ENCODE measurements at places on chromosomes 5 and 9. TPM values are rescaled to one million over a fixed set of nuclear protein-coding genes. Genes with fewer than 3 reads are reported as not detected.

DNA sequence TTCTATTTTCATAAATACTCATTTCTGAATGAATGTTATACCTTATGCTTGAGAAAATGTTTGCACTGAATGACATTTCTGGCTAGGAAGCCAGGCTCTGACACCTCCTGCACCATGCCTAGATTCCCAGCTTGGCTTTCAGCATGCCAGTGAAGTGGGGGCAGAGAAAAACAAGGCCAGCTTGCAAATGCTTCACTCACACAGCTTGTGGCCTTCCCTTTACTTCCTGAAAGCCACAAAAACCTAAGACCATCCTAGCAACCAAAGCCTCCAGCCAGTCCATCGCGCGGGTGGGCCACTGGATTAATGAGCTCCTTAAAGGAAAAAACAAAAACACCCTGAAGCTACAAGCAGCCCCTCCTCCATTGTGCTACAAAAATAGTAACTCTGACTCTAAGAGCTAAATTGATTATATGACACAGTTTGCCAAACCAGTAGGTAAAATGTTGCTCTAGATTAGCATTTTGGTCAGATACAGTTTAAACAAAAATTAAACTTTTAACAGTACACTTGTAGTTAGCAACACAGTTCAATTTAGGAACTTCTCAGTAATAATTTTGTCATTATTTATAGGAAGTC is 159.9 kb downstream of the TSSK1B start:
- no peak for DNase-seq

- peak; percentile 12 for DNase-seq
Measured at GRCh38 chr5:122844910-122845228, 544 bp upstream of the SNX24 start.

PRR16 gene
- polyA plus RNA-seq = 4.8 TPM

UBE2QL1 gene
- 1.1 TPM for polyA plus RNA-seq

DNA sequence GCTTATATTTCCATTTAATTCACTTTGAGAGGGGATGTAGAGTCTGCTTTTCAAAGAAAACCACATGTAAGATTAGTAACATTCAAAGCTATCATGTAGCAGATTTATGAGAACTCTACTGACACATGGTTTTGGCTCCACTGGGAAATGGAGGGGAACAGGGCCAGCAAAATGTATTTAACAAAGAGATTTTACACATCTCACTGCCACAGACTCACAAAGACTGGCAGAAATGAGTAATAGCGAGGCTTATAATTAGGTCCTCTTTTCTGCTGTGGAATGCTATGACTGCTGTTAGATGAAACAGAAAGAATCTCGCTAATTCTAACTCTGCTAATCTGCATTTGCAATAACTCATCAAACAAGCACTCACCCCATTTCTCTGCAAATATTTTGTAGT is 4.5 kb downstream of the DAP start:
- no peak for DNase-seq

DNA sequence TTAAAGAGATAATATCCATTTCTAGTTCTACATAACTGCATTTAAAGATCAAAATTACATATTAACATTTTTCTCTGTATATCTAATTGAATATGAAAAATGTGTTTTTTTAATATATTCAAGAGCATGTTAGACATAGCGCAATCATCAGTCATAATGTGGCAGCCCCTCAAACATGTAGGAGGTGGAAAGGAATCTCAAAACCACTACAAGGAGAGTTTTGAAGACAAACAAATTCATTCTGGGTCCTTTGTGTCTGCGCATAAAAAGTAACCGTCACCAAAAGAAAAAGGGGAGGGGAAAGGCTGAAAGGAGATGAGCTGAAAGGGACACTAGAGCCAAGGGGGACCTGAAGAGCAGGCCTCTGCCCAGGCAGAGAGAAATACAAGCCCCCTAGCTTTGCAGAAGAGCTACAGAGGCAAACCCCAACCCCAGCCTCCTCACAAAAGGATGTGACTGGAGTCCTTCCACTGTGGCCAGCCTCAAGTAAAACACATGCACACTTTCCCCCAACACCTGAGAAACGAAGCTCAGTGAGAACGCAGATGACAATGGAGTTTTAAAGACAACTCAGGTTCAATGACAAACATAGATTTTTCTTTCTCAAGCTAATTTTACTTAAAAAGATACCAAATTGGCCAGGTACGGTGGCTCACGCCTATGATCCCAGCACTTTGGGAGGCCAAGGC is 62.0 kb downstream of the MAPKAP1 start:
- DNase-seq = no peak

SREK1IP1 gene
- polyA plus RNA-seq = 25.2 TPM

DNA sequence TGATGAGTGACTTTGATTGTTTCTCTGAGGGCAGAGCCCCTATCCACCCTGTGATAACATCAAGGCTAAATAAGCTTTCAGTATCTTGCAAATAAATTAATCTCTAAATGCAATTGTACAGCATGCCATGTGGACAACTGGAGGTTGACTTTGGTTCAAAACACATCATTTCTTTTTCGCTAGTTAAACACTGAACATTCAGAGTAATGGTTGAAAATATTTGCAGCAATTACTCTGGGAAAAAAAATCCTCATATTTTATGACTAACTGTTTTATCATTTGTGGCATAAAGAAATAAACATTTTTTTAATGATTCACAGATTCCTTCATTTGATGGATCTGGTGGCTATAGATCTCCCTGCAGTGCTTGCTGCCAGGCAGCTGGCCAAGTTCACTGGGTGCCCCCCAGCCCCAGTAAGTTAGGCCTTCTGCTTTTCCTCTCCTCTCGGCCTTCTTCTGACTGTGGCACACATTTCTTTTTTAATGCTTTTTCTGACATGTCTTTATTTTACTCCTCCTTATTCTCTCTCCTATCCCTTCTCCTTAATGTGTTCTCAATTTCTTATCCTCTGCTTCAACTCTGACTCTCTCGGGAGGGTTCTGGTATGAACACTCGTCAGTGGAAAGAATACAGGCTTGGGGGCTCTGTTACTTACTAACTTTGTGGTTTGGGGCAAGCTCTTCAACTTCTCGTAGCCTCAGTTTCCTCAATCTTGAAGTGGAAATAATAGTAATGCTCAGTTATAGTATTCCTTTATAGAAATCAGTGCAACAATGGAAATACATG is 69.6 kb downstream of the ADAMTSL1 start:
- no peak for DNase-seq

BTNL9 gene
- 7.0 TPM for polyA plus RNA-seq

CCDC180 gene
- 10.4 TPM for polyA plus RNA-seq

NME5 gene
- polyA plus RNA-seq = 28.7 TPM

DNA sequence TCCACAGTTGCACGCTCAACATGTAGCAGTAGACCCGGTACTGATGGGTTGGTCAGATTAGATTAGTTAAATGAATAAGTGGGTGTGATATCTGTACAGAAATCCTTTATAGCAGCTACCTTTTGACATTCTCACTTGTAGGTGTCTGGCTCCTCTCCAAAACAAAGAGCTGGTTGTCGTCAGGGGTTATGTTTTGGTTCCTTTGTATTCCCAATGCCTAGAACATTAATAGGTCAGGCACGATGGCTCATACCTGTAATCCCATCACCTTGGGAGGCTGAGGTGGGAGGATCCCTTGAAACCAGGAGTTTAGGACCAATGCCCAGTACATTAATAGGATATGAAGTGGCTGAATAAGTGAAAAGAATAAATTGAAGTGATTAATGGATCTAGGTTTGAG is 182.1 kb downstream of the SNCAIP start:
- DNase-seq = no peak

DNA sequence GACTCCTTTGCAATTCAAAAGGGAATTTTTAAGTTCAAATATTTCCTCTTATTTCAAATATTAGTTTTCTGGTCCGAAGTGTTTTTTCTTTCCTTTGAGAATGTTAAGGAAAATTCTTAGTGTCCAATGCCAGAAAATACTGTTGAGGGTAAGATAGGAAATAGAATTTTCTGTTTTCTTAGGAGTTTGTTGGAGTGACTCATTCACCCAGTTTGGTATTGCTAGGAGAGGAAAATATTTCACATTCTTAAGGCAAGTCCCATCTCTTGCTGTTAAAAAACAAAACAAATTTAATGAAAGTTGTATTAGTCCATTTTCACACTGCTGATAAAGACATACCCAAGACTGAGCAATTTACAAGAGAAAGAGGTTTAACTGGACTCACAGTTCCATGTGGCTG is 349.2 kb upstream of the ADAMTSL1 start:
- no peak for DNase-seq

DNA sequence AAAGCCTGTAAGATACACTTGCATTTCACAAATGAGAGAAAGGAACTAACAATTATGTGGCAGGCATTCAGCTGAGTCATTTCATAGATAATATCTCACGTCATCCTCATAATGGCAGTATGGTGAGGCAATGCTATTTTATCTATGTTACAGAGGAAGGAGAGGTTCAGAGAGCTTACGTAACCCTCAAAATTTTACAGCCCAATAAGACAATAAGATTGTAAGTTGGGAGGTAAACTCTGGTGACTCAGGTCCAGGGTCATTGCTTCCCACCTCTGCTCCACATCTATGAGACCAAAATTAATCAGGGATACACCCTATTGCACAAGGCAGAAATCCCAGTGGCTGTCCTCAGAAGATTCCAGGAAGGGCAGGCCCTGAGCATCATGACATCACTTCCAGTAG is 309.7 kb downstream of the NSG2 start:
- no peak for DNase-seq

DNA sequence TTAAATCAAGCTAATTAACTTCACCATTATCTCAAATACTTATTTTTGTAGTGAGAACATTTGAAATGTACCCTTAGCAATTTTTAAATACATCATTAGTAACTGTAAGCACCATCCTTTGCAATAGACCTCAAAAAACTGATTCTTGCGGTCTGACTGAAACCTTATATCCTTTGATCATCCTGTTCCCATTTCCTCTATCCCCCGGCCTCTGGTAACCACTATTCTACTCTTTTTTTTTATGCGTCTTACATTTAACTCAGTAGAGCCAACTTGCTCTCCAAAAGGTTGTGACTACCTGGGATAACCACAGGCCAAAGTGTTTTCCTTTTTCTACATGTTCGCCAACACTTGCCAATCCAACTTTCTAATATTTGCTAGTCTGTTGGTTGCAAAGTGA is 106.1 kb downstream of the IRX1 start:
- DNase-seq = no peak

DNA sequence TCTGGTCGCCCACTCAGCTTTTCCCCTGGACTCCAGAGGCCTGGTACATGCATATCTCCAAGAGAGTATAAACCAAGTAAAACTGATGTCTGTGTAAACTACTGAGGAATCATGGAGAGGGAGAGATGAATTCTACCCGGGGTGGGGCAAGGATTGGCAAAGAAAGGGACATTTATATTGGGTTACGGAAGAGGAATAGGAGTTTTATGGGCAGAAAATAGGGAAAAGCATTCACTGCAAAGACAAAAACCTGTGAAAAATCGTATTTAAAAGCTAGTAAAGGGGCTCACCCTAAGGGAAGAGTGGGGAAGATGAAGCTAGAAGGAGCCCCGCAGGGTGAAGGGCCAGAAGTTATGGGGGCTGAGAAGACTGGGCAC is 248.0 kb upstream of the KLF4 start:
- DNase-seq = no peak

DNA sequence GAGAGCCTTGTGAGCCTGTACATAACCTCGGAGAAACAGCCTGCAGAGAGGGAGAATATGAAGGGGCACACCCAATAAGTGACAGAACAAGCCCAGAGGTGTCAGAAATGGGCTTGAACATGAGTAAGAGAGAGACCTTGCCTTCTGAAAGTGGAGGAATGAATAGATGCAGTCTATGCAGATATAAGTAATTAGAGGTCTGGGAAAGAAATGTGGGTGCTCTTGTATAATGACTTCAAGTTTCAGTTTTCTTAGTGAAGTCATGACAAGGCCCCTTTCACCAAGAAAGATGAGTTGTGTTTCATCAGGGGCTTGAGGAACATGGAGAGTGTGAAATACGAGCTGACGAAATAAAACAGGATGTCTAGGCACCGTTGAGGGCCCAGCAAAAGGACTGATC is 15.1 kb downstream of the GRAMD2B start:
- no peak for DNase-seq

DNA sequence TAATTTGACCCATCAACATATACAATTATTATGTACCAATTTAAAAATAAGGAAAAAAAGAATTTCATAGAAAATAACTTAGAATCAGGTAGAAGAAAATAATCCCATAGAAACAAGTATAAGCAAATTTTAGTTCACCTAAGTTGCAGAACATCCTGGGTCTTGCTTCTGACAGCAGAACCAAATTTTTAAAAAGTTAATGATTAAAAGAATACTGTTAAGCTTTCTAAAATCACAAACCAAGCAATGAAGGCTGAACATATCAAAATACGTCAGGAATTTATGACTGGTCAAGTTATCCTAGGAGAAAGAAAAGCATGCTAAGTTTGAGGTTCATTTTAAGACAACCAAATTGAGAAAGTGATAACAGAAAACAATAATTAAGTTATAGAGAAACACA is 650.9 kb downstream of the PTPRD start:
- no peak for DNase-seq

DNA sequence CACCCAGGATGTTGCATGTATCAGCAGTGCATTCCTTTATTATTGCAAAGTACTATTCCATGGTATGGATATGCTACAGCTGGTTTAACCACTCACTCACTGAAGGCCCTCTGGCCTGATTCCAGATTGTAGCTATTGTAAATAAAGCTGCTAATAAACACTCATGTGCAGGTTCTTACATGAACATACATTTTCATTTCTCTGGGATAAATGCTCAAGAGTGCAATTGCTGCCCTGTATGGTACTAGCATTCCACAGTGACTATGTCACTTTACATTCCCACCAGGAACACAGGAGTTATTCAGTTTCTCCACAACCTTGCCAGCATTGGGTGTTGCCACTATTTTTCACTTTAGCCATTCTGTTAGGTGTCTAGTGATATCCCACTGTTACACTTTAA is 267.6 kb downstream of the SPOCK1 start:
- no peak for DNase-seq

- DNase-seq = no peak
Measured at GRCh38 chr9:134345737-134346136, 19.5 kb downstream of the RXRA start.

DNA sequence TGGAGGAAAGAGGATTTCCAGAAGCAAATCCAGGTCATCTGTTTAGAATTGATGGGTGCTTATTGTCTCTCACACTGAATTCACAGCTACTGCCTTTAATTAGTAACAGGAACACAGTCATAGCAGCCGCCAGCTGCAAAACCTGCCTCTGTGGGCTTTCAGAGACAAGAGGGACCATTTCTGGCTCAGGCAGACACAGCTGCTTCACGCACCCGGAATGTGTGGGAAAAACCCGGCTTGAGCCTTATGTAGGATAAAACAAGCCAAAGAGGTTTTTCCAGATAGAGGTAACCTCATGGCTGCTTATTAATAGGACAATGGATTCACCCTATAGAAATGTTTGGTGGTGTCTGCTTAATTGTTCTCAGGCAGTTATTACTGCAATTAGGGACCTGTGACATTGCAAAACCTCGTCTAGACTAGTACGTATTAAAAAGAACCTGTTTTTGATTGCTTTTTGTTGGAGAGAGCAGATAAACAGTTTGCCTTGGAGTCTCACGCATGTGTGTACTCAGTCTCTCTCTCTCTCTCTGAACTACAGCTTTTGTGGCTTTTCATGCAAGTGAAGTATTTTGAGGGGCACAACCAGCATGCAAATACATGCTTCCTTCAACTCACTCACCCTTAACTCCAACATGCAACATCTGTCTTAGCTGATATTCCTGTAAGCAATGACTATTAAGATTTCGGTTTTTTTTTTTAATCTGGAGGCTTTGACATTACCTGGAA is 302.7 kb downstream of the PLK2 start:
- no peak for DNase-seq

GRIA1 gene
- 1.4 TPM for polyA plus RNA-seq

RNF183 gene
- 4.9 TPM for polyA plus RNA-seq

LEAP2 gene
- 10.0 TPM for polyA plus RNA-seq

FOXI1 gene
- polyA plus RNA-seq = 7.2 TPM

- DNase-seq = no peak
Measured at GRCh38 chr9:9905736-9906135, 707.1 kb downstream of the PTPRD start.

PHF24 gene
- polyA plus RNA-seq = 0.22 TPM
